NCI-H2029 treated with DMSO at 0.1 percent for 48 hours (cell line): ENCODE measurements at places on chromosomes 3 and 15.

DNA sequence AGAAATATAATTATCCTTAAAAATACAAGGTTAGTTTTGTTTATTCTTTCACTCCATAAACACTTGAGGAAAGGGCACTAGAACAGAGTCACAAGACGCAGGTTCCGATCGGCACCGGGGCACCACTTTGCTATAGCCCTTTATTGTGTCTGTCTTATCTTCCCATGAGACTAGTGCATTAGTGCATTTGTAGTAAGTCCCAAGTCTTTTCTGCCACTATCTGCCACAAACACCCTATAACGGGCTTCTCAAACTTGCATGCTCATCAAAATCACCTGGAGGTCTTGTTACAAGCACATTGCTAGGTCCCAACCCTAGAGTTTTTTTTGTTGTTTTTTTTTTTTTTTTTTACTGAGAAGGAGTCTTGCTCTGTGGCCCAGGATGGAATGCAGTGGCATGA, 213.1 kb downstream of the FOXP1 start:
- DNase-seq: no peak

DNA sequence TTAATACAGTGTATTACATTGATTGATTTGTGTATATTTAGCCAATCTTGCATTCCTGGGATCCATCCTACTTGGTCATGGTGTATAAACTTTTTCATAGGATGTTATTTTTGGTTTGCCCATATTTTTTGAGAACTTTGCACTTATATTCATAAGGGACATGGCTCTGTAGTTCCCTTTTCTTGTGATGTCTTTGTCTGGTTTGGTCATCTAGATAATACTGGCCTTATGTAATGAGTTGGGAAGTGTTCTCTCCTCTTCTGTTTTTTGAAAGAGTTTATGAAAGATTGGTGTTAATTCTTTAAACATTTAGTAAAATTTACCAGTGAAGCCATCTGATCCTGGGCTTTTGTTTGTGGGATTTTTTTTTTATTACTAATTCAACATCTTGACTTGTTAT, 9.6 kb downstream of the CHST13 start:
- no peak for DNase-seq

DNA sequence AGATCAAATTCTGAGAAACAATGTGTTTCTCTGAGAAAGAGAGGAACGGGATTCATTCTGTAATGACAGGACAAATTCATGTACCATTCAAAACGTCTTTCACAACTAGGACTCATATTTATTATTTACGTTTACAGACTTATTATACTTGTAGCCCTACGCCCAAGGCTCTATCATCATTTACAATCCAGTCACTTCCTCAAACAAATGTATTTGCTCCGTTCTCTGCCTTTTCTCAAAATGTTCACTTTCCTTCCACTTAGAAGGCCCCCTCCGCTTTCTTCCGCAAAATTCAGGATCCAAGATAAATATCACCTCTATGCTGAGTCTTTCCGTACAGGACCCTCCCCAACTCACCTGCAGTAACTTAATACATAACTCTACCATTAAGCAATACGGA, 745 bp downstream of the RSL24D1 start:
- no peak for DNase-seq

GRCh38 chr15:70156671-70157271, 59.1 kb upstream of the TLE3 start:
- DNase-seq: no peak

DNA sequence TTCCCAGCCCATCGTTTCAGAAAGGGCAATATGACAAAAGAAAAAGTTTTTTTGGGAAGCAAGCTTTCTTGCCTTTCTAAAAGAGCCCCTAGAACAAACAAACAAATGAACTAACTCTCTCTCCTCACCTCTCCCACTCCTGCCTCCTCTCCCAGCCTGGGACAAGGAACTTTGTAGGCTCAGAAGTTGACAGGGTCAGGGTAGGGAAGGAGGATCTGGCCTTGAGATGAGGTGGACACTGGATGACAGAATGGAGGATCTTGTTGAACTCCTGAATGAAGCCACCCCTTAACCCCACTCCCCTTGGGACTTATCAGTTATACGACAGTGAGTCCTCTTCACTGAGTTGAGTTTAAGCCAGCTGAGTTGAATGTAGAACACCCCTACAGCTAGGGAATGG, 1.6 kb upstream of the ITGA11 start:
- DNase-seq: no peak

- DNase-seq: no peak
Observed at GRCh38 chr3:16494814-16495431, 18.6 kb downstream of the RFTN1 start.
